WERI-Rb-1 (cell line): ENCODE measurements at places on chromosomes 7 and 10.
A peak's percentile ranks its signal among the peaks of the same experiment; 100 is the strongest.

DNA sequence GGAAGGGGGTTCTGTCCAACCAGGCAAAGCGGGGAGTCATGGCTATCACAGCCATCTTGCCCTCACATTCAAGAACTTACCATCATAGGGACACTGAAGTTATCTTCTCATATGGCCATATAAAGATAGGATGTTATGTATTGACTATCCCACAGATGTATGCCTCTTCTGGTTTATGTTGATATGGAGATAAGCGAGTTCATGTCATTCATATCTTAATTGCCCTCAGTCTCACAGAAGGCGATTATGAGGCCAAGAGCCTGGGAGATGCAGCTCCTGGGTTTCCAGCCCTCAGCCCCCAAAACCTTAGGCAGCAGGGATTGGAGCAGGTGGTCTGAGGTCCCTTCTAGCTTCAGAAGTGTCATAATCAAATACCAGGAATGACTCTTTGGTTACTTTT, 8.5 kb upstream of the ANKRD61 start:
- no peak for DNase-seq

DNA sequence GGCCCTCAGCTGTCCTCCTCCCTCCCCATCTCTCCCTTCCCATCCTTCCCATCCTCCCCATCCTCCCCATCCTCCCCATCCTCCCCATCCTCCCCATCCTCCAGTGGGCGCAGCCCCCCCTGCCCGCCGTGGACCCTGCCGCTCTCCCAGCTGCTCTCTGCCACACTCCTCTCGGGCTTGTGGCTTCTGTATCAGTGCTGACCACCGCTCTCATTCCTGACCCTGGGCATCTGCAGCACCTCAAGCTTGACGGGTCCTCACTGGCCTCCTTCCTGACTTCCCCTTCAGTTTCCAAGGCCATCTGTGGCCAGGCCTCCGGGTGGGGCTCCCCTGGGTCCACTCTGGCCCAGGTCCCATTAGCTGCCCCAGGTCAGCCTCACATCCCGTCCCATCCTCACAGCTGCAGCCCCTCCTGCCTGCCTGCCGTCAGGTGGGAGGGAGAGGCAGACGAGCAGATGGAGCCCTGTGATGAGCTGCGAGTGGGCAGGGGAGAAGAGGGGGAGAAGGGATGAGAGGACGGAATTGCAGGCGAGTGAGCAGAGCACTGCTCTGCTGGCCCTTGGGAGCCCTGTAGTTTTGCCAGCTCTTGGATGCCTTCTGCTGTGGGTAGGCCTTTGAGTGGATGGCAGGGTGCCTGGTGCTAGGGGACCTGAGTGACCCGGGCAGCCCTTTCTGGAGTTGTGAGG, 35.7 kb downstream of the LHPP start:
- DNase-seq = peak; percentile 36

DNA sequence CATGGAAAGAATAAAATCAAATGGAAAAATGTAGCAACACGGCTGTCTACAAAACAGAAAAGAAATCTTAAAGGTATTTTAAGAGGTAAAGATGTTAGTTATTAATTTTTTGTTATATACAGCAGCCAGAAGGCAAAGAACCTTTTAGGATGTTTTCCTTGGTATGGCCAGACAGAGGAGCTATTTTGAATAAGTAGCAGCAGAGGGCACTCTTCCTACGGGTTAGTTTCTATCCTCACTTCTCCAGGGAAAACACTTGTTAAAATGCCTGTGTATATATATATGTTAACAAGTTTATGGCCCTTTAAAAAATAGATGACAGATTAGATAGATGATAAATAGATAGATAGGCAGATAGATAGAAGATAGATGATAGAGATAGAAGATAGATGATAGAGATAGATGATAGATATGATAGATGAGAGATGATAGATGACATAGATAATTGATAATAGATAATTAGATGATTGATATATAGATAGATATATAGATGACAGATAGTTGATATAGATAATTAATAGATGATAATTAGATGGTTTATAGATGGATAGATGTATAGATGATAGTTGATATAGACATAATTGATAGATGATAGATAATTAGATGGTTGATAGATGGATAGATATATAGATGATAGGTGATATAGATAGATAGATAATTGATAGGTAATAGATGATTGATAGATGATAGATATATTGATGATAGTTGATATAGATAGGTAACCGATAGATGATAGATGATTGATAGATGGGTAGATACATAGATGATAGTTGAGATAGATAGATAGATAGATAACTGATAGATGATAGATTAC, 57.8 kb upstream of the WIPF3 start:
- no peak for DNase-seq

GRCh38 chr7:36366005-36366717, 23.5 kb upstream of the ANLN start:
- no peak for DNase-seq

DNA sequence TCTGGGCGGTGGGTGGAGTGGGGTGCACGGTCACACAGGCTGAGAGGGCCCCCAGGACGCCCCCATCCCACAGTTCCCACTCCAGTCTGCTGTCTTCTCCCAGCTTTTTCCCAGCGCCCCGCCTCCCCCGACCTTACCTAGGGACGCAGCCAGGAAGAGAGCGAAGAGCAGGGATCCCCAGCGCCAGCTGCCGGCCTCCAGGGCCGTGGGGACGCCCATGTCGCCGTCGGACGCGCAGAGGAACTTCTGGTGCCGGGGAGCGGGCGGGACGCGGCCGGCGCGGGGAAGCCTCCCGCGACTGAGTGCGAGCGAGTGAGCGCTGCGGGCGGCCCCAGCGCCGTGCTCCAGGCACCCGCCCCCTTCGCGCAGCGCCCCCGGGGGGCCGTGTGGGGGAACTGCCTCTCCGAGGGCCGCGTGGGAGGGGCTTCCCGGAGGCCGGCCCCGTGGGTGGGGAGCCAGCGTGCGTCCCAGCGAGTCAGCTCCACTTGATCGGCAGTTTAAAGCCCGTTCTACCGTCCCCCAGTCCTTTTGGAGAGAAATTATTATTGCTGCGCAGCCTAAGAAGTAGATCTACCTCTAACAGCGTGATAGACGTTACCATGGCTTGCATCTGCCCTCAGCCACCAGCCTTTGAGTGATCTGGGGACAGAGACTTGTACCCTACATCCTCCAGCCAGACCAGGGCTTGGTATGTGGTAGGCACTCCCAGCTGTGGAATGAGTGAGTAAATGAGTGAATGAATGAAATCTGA, at the start of gene VSIR:
Gene VSIR (minus strand): TSS at position 300 of the 751 bp plus-strand sequence. CDS start 81 bp downstream, at position 219.
- no peak for DNase-seq

- peak; percentile 33 for DNase-seq
These were observed 2.5 kb upstream of the ACBD5 start for GRCh38 chr10:27242951-27243551.

DNA sequence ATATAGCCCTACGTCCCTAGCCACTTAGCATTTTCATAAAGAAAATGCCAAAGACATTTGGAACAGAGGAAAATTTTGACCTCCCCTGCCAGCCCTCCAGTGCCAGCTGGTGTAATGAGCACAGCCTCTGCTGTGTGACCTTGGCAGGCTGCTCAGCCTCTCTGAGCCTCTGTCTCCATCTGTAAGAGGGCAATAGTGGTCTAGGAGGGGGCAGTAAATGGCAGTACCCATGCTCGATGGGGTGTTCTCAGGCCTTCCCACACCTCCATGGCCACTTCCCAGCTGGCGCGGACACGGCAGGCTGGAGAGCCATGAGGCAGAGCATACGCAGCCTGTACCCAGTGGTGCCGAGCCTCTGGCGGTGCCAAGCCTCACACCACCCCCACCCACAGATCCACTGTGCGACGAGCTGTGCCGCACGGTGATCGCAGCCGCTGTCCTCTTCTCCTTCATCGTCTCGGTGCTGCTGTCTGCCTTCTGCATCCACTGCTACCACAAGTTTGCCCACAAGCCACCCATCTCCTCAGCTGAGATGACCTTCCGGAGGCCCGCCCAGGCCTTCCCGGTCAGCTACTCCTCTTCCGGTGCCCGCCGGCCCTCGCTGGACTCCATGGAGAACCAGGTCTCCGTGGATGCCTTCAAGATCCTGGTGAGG, 24.0 kb upstream of the CSGALNACT2 start:
- no peak for DNase-seq

GRCh38 chr10:27258838-27259812, 18.5 kb upstream of the ACBD5 start:
- DNase-seq = no peak

GRCh38 chr10:102220612-102221011, 5.5 kb upstream of the ELOVL3 start:
- no peak for DNase-seq

DNA sequence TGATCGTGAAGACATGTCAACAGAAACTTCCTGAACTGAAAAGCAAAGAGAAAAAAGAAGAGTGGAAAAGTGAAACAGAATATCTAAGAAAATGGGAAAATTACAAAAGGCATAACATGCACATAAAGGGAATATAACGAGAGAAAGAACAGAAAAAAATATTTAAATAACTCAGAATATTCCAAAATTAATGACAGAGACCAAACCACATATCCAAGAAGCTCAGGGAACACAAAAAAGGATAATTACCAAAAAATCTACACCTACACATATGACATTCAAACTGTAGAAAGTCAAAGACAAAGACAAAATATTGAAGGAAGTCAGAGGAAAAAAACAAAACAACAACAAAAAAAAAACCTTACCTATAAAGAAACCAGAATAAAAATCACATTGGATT, 105.5 kb downstream of the OR13A1 start:
- no peak for DNase-seq

DNA sequence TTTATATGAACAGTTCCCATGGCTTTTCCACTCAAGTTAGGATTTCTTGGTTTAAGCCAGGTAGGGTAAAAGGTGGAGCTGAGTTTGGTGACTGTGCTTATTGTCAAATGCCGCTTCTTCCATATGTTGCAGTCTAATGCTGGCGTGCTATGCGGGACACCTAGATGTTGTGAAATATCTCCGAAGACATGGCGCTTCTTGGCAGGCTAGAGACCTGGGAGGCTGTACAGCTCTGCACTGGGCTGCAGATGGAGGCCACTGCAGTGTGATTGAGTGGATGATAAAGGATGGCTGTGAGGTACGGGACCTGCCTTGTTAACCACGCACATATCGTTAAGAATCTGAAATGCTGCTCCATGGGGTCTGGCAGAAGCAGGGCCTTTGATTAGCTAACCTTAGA, 108.4 kb downstream of the FANK1 start:
- no peak for DNase-seq

DNA sequence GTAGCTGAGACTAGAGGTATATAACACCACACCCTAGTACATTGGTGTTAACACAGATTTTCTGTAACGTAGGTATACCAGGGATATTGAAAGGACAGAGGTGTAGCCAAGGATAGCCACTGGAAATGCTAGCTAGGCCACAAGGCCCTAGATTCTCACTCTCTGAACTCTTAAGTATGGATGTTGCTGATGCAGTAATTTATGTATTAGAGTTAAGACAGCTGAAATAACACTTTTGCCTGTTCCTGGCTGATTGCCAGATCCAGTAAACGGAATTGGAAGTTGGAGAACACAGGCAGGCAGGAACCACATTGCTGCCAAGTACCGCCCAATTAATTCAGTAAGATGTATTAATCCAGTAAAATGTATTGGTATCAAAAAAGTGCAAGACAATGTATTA, 1.8 kb downstream of the CALU start:
- no peak for DNase-seq

DNA sequence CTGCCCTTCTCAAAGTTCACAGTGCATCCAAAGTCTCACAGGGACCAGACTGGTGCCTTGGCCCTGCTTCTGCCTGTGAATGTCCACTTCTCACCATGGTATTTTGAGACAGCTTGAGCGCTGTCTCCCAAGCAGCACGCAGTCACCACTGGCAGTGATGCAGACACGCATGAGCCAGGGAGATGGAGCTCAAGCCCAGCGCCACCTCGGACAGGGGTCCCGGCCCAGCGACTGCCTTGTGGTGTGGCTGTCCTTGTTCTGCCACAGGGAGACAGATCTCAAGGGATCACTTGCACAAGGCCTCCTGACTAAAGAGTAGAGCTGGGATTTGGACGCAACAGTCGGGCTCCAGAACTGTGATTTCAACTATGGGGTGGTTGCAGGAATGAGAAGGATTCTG, 92.6 kb upstream of the MBL2 start:
- no peak for DNase-seq

- no peak for DNase-seq
These were observed 33.0 kb downstream of the HK1 start for GRCh38 chr10:69311309-69311708.

- DNase-seq = no peak
These were observed 54.3 kb downstream of the ARHGAP21 start for GRCh38 chr10:24669285-24669852.

DNA sequence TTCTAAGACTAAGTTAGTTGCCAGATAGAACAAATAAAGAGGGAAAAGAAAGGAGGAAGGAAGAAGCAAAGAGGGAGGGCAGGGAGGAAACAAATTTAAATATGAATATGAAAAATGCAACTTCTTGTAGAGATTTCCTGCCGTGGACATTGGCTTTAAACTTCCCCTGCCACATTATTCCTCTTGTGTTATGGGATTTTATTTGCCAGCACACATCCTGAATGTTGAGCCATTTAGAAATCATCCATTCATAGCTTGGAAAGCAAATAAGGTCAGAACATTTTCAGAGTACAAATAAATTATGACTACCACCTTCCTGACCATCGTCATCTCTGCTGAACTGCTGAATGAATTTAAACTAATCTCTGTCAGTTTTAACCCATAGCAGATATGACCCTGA, 911.9 kb upstream of the LRRN3 start:
- no peak for DNase-seq
